ENCODE measurements at places on chromosomes 7 and 10.
A peak's percentile ranks its signal among the peaks of the same experiment; 100 is the strongest.

DNA sequence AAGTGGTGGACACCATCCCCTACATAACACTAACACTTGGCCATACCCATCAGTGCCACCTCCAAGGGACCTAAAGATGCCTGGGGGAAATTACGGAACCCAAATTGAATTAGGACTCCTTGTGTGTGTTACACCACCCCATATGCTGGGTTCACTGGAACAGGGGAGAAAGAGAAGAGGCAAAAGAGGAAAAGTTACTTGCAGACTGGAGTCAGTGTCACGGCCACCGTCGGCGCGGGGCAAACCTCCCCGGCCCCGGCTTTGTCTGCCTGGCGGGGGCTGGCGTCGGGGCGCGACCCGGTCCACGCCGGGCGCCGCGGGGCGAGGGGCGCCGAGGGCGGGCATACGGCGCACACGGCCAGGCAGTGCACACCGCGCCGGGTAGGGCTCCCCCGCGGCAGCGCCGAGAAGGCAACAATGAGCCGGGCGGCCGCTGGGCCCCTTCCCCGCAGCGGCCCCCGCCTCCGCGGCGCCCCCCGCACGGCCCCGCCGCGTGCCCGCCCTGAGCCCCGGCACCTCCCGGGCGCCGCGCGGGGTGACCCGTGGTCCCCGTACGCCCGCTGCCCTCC lies 171.1 kb downstream of the FAM107B start:
- DNase-seq, result peak; percentile 7

DNA sequence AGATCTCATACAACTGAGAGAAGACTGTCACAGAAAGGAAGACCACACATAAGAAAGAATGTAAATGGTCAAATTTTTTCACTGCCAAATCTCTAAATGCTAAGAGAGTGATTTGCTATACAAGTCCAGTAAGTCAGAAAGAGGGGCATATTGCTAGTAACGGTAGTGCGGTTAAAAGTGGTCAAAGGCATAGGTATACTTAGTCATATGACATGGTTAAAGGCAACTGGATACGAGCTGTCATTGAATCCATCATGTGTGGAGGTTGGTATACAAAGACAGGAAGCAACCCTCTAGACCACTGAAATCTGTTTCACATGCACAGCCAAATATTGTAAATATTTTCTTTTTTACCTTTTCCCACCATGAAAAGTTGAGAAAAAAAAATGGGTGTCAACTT lies 4.8 kb downstream of the INHBA start:
- DNase-seq, result no peak

DNA sequence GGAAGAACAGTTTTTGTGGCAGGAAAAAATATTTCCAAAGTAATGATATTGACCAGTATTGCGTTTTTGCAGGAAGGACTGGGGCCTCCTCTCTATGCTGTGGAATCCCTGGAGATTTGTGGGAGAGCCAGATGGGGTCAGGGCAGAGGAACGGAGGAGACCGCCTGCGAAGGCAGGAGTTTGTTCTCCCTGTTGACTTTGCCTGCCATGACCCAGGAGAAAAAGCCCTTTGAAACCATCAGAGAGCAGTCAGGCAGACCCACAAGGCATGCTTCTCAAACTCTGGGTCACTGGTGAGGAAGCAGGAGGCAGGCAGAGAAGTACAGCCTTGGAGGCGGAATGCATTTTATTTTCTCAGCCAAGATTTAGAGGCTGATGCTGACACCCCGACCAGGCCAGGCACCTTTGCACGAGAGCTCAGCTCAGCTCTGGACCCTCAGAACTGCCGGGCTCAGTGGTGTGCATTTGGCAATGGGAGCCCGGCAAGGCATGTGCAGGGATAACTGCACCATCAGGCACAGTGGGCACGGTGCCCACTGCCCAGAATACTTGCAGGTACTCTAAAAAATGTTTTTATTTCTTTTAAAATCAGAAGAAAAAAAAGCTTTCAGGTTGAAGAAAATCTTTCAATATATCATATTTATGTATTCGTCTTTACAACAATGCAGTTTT lies 410.4 kb downstream of the RPS24 start:
- DNase-seq, result no peak

- DNase-seq, result no peak
Observed at GRCh38 chr7:100855515-100855914, 3.0 kb downstream of the SLC12A9 start.

- DNase-seq, result no peak
Observed at GRCh38 chr7:150686030-150686631, 625 bp downstream of the GIMAP2 start.

DNA sequence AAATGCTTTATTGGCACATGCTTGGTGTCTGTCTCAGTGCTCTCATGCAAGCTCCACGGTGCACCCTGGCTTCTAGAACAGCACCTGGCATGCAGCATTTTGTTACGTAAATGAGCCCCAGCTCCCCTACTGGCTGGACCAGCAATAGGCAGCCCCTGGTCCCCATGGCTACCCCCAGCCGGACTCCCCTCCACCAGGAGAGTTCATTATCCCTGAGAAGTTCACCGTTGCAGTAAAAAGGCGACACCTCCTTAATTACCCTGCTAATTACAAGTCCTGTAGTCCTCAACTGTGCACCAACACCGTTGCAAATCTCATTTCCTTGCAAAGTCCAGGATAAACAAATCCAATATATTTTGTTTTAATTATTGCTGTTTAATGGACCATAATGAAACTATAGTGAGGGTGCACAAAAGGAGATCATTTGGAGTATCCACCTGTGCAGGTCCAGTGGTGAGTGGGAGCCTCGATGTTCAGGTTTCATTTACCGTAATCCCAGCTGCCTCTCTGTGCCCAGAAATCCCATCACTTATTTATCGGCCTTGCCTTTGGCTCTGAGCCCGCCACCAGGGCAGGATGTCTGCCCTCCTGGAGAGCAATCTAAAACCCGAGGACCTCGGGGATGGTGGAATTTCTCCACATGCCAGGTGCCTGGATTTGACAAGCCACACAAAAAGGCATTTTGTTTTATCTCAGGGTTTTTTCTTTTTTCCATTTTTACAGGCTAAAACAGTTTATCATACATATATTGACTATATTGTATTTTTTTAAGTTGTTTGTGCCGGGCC lies 12.8 kb upstream of the DRGX start:
- peak; percentile 34 for DNase-seq

GRCh38 chr7:79341902-79342301 lies 111.6 kb downstream of the MAGI2 start:
- DNase-seq, result no peak

DNA sequence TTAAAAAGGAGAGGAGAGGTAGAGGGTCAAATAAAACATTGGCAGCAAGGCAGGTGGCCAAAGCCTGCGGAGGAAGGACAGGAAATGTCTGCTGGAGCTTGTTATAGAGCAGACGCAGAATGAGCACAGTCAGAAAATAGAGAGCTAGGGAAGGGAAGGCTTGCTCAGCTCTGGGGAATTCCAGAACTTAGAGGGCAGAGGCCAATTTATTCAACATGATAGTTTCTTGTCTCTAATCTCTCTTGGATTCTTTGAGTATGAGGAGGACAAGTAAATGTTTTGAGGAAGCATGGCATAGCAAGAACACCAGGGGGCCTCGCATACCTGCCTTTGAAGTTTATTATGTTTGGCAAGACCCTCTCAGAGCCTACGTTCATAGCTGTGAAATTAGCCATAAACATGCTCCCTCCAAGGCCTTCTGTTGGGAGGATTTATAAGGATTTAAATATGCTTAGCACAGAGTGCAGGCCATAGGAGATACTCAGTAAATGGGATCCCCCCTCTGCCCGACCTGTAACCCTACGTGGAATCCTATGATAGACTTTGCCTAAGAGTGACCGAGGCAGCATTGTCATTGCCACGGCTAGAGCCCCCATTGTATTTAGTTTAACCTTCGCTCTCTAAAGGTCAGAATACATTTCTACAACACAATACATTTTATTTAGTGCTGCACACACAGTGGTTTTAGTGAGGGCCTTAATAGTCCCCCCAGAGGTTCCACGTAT lies 293.9 kb downstream of the CCDC3 start:
- DNase-seq, result peak; percentile 23

DNA sequence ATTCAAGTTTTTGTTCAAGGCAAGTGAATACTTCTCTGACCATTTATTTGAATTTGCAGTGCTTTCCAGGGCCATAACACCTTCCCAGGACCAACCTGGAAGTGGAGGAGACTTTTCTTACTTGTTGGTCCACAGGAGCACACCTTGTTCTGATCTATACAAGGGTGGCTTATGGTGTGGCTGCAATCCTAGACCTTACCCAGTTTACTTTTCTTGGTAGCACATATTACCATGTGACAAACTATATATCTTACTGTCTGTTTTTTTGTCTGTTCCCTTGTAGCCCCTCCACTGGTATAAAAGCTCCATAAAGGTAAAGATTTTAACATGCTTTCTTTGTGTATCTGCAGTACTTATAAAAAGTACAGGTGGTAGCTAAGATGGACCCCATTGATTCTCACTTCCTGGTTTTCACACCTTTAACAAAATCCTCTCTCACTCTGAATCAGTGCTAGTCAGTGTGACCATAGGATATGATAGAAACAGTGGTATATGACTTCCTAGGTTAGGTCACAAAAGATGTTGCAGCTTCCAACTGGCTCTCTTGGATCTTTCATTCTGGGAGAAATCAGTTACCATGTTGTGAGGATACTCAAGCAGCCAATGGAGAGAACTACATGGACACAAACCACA lies 5.6 kb upstream of the ASB4 start:
- DNase-seq, result no peak

GRCh38 chr10:127848226-127848625 lies 44.5 kb downstream of the CLRN3 start:
- DNase-seq, result no peak

- no peak for DNase-seq
Observed at GRCh38 chr7:105454095-105454747, 65.5 kb upstream of the SRPK2 start.

DNA sequence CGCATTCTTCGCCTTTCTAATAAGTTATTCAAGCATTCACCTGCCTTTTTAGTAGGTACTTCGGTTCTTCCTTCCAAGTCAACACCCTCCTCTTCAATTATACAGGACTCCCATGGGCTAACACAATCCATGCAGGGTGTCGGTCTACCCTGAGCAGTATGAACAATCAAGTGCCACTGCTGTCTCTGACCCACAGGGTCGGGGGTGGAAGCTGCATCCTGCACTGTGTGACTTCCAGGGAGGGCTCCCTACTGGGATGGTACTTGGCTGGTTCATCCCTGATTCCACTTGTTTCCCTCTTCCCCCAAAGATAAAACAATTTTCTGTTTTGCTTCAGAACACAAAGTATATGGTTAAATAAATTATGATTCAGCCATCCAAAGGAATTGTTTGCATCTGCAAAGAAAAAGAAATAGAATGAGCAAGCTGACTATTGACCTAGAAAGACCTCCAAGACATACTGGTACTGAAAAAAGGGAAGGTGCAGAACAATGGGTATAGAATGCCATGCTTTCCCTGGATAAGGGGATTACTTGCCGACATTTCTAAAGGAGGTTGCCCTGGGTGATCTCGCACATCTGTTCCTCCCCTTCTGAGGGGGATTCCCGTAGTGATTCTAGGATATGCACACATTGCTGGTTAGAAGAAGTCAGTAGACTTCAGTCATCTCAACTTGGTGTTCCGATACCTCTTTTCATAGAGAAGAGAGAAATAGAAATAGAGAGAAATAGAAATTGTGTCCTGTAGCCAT lies 89.1 kb upstream of the AGR3 start:
- no peak for DNase-seq

DNA sequence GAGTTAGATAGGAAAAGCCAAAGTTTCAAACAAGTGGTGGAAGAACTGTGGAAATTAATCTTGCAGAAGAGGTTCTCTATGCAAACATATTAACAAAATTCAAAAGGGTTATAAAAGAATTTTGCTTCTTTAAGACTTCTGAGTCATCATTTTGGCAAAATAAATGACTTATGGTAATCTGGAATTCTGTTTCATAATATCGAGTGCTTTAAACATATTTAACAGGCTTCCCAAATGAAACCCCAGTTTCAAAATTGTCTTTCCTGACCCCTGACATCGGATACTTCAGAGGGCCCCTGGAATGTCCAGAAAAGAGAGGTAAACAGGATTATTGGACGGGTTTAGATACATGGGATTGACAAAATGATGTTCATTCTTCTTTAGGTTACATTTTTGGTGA lies 444.6 kb downstream of the HTR7 start:
- no peak for DNase-seq

DNA sequence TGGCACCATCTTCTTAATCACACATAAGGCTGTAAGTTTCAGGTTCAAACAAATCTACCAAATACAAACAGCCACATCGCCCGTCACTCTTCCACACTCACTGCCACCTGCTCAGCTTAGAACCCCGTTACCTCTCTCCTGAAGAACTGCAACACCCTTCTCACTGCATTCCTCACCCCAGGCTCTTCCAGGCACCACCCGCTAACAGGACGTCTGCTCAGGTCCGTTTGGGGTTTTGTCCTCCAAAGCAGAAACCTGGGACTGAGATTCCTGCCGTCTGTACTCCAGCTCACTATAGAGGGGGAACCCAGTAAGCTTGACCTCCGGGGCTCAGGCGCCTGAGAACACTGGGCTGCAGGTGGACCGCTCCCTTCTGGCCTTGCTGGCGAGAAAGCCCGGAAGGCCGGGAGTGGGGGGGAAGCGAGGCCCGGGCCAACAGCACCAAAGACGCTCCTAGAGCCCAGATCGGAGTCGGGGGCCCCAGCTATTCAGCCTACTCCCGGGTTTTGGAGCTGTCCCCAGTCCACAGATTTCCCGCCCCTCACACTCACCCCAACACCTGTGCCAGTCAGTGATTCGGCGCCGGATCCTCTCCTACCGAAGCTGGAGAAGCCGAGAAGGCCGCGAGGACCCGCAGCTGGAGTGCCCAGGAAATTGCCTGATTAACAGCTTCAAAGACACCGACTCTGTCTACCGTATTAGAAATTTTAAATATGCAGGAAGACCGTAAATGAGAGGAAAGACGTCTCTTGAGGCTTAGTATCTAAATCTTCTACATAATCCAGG lies at the start of gene AP3M1:
Gene AP3M1, minus strand, starts transcription at position 625 of the 786 bp plus-strand sequence. CDS start 12,449 bp downstream, outside the sequence.
- DNase-seq, result peak; percentile 88

GRCh38 chr10:110494532-110494931 lies 3.2 kb upstream of the DUSP5 start:
- DNase-seq, result no peak

GRCh38 chr7:154842591-154842990 lies 160.3 kb downstream of the PAXIP1 start:
- peak; percentile 5 for DNase-seq

DNA sequence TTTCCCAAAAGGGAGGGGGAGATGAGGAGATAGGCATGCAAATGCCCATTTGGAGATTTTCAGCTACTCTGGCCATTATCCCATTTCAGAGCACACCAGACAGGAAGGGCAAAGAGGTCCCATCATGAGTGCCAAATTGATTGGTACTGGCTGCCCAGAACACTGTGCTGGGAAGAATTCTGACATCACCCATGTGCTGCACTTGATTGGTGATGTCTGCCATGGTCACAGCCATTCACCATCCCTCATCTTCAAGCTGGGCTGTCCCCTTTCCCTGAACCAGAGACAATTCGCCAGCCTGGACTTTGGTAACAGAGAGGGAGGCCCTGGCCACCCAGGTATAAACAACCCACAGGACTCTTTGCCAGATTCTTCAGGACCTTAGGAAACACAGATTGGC lies 23.2 kb upstream of the RADIL start:
- DNase-seq, result no peak

- DNase-seq, result no peak
Observed at GRCh38 chr7:29457141-29457561, 106.5 kb upstream of the PRR15 start.

- no peak for DNase-seq
Observed at GRCh38 chr7:3753868-3754267, 452.8 kb downstream of the SDK1 start.

All from NCI-H345 (cell line).